ENCODE measurements at places on chromosomes 5 and 9.

- DNase-seq, result no peak
These were observed 28.3 kb downstream of the LEAP2 start for GRCh38 chr5:132901730-132902129.

DNA sequence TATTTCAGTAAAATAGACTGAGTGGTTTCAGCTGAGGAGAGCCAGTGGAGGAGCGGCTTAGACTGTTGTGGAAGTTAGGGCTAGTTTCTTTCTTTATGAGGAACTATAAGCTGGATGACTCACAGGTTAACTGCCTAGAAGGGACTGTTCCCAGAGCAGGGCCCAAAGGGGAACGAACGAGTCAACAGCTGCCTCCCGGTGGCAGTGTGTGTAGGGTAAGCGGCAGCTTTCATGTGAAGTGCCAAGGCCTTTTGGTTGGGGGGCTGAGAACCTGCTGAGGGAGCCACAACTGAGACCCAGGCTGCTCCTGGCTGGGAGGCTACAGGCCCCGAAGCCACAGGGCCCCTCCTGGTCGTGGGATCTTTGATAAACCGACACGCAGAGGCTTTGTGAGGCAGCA lies 7.0 kb downstream of the SQSTM1 start:
- no peak for DNase-seq

GRCh38 chr9:98381311-98382103 lies 126.1 kb upstream of the TBC1D2 start:
- DNase-seq, result no peak

DNA sequence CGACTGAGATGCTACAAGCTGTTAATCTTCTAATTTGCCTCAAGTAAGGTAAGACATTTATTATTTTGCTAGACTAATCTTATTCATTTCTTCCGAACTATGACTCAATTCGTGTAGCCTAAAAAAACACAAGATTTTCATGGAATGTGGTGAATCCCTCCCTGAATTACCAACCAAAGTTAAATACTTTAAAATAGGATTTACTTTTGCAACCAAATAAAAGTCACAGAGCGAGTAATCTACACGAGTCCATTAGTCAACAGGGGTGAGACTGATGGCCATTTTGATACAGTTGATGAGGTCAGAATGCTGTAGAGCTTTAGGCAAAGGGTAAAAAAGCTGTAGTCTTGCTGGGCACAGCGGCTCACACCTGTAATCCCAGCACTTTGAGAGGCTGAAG lies 13.1 kb upstream of the BNC2 start:
- no peak for DNase-seq

DNA sequence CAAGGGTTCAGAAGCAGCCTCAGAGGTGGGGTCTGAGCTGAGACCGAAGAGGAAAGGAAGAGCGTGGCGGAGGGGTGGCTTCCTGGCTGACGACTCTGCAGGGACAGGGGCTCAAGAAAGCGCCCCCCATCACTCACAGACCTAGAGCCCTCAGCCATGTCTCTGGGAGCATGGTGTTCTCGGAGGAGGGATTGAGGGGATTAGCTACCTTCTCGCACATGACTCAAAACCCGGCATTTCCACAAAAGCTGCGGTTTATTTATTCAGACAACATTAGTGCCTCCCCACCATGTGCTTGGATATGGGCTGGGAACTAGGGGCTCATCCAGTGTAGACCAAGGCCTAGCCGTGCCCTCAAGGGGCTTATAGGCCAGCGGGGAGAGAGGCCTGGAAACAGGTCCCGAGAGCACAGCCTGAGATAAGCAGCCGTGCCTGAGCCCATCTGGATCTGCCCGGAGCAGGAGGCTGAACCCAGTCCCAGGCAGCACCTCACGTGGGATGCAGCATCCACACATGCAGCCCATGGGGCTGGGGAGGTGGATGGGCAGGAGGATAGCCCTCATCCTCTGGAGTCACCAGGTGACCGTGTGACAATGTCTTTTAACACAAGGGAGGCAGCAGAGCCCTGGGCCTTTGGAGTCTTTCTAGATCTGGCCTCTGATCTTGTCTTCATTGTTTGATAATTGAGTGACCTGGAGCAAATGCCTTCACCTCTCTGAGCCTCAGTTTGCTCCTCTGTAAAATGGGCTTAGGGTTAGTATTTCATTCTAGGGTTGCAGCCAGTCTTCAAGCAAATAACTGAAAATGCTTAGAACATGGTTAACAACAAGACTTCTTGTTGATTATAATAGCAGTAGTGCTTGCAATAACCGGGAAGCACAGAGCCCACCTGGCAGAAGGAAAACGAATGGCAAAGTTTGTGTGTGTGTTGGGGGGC lies 878 bp upstream of the HMCN2 start:
- no peak for DNase-seq

- no peak for DNase-seq
These were observed 2.0 kb upstream of the LMX1B start for GRCh38 chr9:126611592-126612325.

DNA sequence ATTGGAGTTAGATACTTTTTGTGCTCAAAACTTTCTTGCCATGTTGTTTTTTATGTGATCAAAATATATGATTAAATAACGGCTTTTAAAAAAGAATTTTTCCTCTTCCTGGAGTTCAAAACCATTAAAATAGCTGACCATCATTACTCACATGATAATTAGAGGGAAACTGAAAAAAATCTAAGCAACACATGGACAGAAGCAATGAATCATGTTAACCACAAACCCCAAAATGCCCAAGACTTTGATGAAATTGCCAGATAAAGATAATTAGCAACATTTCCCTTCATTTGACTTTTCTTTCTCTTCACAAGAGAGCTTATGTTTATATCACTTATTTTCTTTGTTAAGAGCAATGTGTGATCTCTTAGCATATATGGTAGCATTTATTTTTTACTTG lies 1294.2 kb downstream of the EFNA5 start:
- no peak for DNase-seq

DNA sequence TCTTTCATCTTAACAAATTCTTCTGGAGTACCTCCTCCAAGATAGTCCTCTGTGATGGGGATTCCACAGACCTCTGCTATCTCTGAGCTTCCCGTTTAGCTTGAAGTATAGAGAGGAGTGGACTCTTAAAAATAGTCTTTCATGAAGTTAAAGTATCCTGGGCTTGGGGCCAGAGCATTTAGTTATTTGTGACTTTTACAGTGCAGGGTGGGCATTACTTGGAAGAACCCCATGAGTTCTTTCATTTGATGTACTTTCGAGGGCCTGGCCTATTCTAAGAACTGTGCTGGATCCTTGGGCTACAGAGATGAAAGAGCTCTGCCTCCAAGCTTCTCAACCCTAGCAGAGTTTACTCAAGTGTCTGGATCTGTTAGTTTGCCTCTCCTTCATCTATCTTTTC lies 131.5 kb downstream of the ZSWIM6 start:
- no peak for DNase-seq

GRCh38 chr9:14133394-14133793 lies 180.5 kb downstream of the NFIB start:
- no peak for DNase-seq

GRCh38 chr9:71747576-71747975 lies 20.7 kb downstream of the CEMIP2 start:
- DNase-seq, result no peak

- DNase-seq, result no peak
These were observed 338.8 kb downstream of the ARL15 start for GRCh38 chr5:53971551-53971950.

DNA sequence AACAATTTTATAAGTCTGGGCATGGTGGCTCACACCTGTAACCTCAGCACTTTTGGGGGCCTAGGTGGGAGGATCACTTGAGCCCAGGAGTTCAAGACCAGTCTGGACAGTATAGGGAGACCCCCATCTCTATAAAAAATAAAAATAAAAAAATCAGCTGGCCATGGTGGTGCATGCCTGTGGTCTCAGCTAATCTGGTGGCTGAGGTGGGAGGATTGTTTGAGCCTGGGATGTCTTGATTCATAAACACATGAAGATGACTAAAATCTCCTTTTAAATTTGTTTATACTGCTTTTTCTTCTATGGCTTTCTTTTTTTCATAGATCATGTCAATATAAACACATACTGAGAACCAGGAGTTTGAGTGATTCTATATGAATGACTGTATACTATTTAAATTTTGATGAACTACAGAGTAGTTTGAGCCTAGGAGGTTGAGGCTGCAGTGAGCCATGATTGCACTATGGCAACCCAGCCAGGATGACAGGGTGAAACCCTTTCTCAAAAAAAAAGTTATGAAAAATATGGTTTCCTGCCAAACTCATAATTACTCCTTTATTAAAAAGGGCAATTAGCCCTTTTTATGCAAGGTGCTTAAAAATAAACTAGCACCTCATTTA lies 14.2 kb downstream of the RIC1 start:
- DNase-seq, result no peak

DNA sequence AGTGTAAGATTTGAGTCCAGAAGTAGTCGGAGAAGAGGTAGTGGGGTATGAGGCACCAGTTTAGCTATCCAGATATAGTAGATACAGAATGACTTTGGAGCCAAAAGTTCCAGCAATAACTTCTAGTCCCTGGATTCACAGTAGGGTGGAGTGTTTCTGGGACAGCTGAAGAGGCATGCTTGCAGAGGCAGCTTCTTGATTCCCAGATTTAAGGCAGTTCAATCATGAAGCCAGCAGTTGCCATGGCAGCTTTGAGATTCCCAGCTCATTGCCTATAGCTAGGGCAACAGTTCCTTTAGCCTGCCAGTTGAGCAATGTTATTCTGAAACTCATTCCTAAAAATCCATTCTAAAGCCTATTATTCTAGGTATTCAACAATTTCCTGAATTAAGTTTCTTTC lies 79.2 kb downstream of the LIX1 start:
- no peak for DNase-seq

- DNase-seq, result no peak
These were observed 203.6 kb downstream of the SNX18 start for GRCh38 chr5:54721116-54721515.

- DNase-seq, result peak; percentile 39
These were observed 40.4 kb downstream of the ZDHHC21 start for GRCh38 chr9:14652729-14653377.

DNA sequence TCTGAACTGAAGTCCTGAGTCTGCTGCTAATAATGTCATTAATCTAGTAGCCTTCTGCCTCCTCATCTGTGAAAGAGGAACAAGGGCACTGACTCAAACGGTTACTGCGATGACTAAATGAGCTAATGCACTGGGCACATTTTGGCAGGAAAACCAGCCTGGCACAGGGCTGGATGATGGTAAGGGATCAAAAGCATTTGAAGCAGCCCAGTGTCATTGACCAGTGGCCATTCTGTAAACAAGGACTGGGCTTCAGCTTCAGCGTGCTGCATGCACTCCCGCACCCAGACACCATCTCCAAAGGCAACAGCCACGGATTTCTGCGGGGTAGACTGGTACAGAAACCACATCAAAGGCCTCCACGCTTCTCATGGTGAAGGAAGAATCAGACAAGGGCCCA lies 8.0 kb downstream of the GCNT4 start:
- no peak for DNase-seq

- DNase-seq, result no peak
These were observed 23.1 kb upstream of the SHB start for GRCh38 chr9:38092200-38092524.

GRCh38 chr5:133111299-133111698 lies 59.5 kb downstream of the HSPA4 start:
- peak; percentile 66 for DNase-seq

- no peak for DNase-seq
These were observed 33.4 kb upstream of the CDC42SE2 start for GRCh38 chr5:131230406-131230805.

- no peak for DNase-seq
These were observed 288.3 kb upstream of the NR4A3 start for GRCh38 chr9:99533421-99533820.

GRCh38 chr5:141846031-141846430 lies 32.2 kb downstream of the PCDH1 start:
- no peak for DNase-seq

DNA sequence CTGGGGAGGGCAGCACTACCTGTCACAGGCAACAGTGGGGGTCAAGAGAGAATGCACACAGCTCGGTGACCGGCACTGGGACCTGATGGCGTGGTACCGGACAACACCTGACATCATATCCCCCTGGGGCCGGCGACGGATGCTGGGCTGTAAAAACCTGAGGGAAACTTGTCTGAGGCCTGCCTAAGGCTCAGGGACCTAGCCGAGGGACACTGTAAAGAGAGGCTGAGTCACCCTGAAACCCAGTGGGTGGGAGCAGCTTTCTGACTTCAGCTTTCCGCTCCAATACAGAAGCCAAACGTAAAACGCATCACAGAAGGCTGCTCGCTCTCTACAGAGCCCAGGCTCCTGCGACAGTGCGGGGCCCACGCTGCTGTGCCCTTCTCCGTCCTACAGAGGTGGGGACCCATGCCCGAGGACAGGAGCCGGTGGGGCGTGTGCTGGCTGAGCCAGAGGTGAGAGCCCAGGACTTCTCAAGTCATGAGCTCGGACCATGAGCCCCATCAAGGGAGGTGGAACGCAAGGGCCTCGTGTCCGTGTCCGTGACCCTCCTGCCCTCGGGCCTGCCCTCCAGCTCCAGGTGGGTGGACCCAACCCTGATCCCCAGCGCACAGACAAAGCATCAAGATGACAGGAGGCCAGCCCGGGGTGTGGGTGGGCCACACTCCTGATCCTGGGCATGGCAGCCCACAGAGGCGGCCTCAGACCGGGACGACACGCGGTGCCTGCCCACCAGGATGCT lies 5.3 kb downstream of the RALGDS start:
- no peak for DNase-seq

GRCh38 chr9:133999851-134000265 lies 7.7 kb upstream of the VAV2 start:
- no peak for DNase-seq

DNA sequence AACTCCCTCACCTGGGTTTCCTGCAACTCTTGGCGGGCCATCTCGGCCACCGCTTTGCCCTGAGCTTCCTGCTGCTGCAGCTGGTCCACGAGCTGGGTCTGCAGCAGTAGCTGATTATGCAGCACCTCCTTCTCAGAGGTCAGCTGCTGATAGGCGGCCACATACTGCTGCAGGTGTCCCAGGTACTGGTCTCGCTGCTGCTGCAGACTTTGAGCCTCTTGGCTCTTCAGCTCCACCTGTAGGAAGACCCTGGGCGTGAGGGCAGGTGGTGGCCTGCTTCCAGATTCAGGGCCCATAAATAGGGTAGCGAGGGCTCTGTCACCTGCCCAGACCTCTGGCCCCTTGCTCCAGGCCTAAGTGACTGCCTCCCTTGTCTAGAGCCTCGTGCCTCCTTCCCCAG lies 16.7 kb downstream of the GOLGA2 start:
- no peak for DNase-seq

DNA sequence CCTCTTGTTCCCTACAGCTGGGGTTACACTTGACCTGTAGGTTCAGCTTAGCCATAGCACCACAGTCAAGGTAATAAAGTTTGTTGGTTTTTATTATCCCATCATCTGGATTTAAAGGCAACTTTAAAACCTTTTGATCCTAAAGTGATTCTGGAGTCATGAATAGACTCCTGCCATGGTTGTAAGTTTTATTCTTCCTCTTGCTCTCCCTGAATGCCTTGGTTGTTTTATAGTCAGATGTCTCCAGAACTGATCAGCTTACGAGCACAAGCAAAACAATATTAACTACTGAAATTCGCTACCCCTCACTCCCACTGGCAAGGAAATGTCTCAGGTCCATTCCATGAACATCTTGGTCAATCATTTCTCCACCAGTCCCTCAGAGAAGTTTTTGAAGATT lies 1328.6 kb downstream of the PTPRD start:
- no peak for DNase-seq

GRCh38 chr5:178279723-178280438 lies 47.3 kb upstream of the PHYKPL start:
- no peak for DNase-seq

GRCh38 chr9:23682891-23683431 lies 143.1 kb downstream of the ELAVL2 start:
- DNase-seq, result no peak

GRCh38 chr5:36172599-36172998 lies 20.7 kb downstream of the SKP2 start:
- no peak for DNase-seq
